ENCODE measurements at places on chromosomes 2 and 18.

GRCh38 chr2:11397513-11397912 is 53.1 kb upstream of the ROCK2 start:
- no peak for DNase-seq

DNA sequence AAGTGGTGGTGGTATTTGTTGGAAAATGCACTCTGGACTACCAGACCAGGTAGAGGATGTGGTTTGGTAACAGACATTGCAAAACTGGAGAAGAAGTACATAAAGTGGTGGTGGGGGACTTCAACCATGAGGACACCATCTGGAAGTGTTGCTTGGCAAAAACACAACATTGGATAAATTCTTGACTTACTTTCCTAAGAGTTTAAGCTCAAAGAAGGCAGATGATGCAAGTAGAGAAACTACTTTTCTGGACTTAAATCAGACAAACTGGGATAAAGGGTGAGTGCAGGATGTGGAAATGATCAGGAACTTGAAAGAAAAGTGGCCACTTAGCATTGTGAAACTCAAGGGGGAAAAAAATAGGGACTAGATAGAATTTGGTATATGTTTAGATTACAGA is 487.4 kb downstream of the ZEB2 start:
- no peak for DNase-seq

DNA sequence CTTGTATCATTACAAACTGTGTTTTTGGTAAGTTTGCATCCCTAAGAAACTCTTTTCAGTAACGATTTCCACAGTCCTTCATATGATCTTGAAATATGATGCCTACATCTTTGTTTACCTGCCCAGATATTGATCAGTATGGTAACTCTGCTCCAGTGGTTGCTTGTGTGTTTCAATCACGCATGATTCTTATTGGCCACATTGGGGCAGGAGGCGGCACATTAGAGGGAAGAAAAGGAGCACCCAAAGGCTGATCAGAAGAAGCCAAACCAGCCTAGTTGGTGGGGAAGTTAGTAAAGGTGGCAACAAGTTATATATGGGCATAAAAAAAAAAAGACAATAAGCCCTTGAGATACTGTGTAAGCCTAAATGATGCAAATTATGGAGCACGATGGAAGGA is 158.9 kb downstream of the RHBDD1 start:
- DNase-seq, result no peak

DNA sequence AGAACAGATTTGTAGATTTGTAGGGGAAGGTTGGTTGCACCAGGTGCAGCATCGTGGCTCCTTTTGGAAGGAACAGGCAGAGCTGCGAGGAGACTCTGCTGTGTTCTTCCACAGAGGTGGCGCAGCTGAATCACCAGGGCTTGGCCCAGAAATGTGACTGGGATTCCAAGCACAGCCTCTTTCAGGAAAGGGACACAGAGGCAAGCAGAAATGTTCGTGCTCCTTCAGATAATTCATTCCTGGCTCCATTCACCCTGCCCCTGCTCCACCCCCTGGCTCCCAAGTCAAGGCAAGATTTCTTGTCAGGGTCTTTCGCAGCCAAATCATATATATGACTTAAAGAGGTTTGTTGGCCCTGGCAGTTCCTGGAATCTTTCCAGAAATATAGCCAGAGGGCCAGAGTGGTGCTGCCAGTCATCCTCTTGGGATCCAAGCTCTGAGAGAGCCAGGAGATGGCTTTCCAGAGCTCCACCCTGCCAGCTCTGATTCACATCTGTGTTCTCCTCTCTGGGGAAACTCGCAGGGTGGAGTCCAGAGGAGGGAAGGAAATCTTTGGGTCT is 203.9 kb upstream of the TANK start:
- DNase-seq, result no peak

DNA sequence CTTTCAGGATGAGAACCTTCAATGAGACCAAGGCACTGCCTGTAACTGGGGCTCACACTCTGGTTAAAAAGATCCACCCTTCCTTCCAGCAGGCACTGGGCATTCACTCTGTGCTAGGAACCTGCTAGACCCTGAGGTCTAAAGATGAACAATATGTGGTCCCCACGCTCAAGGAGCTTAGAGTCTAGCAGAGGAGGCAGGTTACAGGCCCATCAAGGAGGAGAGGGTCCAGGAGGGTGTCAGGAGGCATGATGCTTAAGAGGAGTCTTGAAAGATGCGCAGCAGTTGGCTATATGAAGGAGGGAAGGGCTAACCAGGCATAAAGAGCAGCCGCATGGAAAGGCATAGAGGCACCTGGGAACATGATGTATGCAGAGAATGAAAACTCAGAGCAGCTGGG is 4.5 kb downstream of the ANKRD53 start:
- no peak for DNase-seq

- DNase-seq, result no peak
Measured at GRCh38 chr2:150292807-150293206, 194.7 kb downstream of the RND3 start.

- no peak for DNase-seq
Measured at GRCh38 chr2:96115631-96116423, 544 bp downstream of the ADRA2B start.

GRCh38 chr2:206368933-206369569 is 74.3 kb upstream of the ADAM23 start:
- DNase-seq, result no peak

GRCh38 chr18:79524181-79525078 is 128.7 kb downstream of the NFATC1 start:
- DNase-seq, result no peak

- no peak for DNase-seq
Measured at GRCh38 chr2:38215993-38216392, 140.0 kb upstream of the CYP1B1 start.

DNA sequence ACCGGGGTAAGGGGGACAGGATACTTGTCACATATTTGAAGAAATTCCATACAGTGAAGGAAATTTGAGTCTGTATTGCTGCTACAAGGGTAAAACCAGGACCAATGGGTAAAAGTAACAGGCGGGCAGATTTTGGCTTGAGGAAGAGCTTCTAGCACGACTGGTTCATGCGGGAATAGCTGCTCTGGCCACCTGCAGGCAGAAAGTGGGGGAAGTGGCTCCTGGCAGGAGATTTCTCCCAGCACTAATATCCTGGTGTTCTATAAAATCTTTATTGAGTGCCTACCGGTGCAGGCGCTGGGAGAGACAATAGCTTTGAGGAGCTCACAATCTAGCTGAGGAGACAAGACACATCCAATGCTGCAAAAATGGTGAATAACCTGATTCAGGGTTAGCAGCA is 198.5 kb downstream of the LOXHD1 start:
- no peak for DNase-seq

- DNase-seq, result no peak
Measured at GRCh38 chr18:23487738-23488570, 15.4 kb upstream of the RMC1 start.

DNA sequence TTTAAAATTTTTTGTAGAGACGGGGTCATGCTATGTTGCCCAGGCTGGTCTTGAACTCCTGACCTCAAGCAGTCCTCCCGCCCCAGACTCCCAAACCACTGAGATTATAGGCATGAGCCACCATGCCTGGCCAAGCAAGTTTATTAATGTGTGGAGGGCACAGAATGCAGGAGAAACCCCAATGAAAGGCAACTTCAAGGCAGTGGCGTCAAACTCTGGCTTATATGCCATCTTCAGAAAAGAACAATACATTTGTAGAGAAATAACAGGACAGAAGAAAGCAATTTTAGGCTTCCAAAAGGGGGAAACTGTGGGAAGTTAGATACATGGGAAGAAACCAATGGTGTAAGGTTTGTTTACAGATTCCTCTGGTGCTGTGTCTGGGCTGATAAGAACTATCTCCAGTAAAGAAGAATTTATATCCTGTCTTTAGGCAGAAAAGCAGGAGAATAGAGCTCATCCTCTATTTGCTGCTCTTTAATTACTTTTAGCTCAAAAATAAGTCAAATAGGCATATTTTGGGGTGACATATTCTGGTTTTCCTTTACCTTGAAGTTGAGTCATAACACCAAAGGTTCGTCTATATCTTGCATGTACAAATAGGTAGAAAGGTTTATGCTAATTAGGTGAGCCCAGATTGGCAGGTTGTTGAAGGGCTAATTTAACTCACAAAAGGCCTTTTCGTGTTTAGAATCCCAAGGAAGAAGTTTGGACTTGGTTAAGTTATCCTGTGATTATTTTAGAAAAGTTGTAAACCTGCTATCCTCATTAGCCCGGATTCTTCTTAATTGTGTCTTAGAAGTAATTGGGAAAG is 26.0 kb upstream of the TMEM214 start:
- DNase-seq, result no peak

DNA sequence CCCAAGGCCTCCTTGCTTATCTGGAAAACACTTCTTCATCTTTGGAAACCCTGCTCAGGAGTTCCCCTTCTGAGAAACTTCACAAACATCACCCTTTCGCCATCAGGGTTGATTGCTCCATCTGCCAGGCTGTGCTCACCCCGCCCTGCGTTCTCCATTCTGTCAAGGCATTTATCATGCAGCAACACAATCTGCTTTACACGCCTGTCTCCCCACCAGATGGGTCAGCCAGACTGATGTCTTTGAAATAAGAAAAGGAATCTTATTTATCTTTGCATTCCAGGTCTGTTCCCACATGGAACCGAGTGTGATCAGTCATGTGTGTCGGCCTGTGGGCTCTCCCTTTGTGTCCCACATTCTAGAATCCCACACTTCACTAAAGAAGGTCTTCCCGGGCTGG is 110.0 kb upstream of the ARL4C start:
- DNase-seq, result no peak

DNA sequence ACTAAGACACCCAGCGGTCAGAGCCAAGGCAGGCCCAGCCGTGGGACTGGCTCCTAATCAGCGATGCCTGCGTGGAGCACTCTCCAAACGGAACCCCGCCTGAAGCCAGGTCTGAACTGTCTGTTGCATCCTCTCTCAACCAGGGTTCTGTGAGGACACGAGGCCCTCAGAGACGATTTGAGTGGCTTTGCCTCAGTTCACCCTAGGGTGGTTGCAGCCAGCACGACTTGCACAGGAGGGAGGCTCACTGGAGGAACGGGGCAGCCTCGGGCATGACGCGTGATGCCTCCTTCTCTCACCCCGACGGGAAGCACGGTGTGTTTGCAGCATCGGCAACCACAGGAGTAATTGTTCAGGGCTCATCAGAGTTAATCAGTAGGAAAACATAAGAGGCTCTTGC is 336.4 kb downstream of the EIPR1 start:
- DNase-seq, result no peak

GRCh38 chr2:75194184-75194868 is 5.0 kb downstream of the TACR1 start:
- no peak for DNase-seq

DNA sequence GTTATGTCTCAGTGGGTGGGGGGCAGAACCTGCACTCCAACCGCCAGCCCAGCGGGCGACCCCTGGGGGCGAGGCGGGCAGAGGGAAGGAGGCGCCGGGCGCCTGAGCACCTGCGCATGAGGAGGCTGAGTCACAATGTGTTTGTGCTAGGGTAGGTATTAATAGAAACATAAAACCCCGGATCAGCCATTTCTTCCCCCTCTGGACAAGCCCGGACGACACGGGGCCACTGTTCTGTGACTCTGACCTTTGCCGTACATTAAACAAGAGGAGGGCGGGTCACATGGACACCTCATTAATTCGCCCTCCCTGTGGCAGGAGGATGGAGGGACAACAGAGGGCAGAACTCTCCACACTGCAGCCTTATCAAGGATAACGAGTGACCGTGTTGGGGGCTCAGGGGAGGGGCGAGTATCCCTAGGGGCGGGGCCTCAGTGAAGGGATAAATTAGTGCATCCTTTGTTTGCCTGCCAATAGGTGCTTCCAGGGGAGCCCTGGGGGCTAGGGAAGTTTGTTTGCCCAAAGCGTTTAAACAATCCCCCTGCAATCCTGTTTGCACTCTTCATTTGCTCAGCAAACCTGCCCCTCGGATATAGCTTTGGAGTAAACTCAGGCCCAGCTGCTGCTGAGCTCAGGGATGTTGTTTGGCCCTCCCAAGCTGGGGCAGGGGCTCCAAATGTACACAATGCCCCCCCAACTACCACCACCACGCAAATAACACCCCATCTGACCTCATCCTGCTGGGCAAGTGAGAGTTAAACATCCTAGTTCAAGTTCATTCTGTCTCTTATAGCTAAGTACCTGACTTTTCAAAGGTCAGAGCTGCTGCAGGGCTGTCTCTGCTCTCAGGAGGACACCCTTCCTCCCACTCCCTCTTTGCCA is 171.2 kb upstream of the GLI2 start:
- no peak for DNase-seq

- no peak for DNase-seq
Measured at GRCh38 chr18:3966642-3967358, 488.3 kb downstream of the DLGAP1 start.

GRCh38 chr2:199228887-199229819 is 228.6 kb downstream of the SATB2 start:
- DNase-seq, result no peak

GRCh38 chr2:237290261-237290660 is 123.7 kb downstream of the COL6A3 start:
- DNase-seq, result no peak

DNA sequence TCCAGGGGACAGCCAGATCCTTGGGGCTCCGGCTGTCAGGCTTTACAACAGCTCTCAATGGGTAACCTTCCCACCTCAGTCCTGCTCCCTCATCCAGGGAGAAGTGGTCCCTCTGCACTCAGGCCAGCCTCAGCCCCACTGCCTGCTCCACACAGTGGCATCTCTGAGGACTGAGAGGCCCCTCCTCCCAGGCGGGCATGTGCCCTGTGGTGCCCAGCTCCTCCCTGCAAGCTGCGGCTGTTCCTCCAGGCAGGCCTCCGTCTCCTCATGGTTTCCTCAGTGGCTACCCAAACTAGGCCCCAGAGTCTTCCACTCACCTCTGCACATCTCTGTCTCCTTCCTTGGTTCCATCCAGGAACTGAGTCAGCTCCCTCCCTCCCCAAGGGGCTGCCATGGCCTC is 81.7 kb upstream of the TMEM200C start:
- DNase-seq, result no peak

DNA sequence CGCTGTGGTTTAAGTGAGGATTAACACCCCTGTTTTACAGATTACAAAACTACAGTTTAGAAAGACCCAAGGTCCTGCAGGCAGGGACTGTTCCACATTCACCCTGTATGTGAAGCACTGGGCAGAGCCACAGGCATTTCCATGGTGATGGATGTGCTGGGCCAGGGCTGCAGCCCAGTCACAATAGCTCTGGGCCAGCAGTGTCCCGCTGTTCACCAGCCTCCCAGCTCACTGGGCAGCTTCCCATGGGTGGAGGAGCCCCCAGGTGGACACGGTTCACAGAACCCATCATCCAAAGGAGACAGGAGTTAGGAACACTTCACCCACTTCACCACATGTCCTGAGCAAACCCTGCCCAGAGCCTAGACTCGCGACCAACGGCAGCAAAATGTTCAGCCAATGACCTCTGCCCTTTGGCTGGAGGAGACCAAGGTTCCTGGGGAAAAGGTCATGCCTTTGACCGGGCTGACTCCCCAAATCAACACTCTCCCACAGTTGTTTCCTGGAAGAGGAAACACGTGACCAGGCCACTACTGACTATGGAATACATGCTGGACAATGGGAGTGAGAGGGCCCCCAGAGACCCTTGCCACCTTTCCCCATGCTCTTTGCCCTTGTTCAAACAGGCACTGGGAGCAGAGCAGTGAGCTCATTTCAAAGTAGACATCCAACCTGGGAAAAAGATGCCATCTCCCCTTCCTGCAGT is 28.0 kb upstream of the SLC35F6 start:
- DNase-seq, result no peak
